ENCODE measurements at places on chromosomes 5 and 9.

DNA sequence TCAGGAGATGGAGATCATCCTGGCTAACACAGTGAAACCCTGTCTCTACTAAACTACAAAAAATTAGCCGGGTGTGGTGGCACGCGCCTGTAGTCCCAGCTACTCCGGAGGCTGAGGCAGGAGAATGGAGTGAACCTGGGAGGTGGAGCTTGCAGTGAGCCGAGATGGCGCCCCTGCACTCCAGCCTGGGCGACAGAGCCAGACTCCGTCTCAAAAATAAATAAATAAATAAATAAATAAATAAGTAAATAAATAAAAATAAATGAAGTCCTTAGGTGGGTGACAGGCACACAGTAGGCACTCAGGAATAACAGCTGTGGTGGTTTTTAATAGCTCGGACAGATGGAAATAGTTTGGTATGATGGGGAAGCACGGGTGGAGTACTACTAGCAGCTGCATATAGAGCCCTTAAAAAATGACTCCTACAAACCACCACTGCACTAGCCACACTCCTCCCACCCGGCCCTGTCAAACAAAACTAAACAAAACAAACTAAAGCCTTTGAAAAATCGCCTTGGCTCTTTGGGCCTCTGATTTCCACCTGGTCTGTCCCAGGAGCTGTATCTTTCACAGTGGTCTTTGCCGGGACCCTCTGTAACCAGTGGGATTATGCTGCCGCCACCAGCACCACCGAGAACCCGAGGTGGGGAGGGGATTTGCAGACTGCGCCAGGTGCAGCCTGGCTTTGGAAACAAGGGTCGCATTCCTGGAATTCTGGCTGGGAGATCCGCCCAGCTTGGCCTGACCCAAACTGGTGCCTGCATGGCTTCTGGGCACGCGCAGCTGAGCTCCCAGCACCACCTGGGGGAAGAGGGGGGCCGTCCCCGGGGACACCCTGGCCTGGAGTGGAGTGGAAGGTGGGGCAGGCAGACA, 5.1 kb upstream of the WDR5 start:
- no peak for DNase-seq

DNA sequence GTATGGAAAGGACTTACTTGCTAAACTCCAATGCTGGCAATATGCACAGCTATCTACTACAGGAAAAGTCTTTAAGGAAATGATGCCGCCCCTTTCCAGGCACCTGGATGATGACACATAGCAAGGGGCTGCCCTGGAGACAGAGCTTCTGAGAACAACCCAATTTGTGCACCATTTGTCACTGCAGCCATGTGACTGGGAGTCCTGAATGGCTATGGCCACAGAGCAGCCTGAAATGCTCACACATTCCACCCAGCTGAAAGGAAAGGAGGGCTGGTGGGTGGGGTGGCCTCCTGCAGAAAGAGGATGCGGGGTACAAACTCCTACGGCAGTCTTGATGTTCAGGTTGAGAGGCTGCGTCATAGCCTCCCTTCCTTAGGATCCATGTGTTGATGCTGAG, 70.1 kb upstream of the FSTL4 start:
- DNase-seq = no peak

- DNase-seq = peak; percentile 45
Measured at GRCh38 chr5:116135344-116135743, 50.5 kb downstream of the COMMD10 start.

- DNase-seq = no peak
Measured at GRCh38 chr9:17083258-17083657, 51.6 kb upstream of the CNTLN start.

GRCh38 chr9:9874270-9874669, 738.5 kb downstream of the PTPRD start:
- no peak for DNase-seq

GRCh38 chr5:59517926-59518585, 375.5 kb downstream of the PDE4D start:
- DNase-seq = no peak

DNA sequence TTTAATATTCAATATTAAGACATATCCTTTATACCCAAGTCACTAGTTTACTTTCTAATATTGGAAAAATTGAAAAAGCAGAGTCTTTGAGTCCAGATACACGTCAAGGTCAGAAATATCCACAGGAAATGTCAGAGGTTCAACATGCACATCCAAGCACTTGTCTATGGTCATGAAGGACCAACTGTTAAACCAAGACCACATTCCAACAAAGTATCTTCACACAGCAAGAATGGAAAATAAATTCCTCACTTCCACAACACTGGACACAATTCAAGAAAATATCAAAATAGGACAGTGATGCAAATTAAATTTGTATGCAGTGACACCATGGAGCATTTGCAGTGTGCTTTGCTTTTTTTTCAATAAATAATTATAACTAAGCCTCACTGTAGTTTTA, 142.5 kb downstream of the GABRB2 start:
- no peak for DNase-seq

DNA sequence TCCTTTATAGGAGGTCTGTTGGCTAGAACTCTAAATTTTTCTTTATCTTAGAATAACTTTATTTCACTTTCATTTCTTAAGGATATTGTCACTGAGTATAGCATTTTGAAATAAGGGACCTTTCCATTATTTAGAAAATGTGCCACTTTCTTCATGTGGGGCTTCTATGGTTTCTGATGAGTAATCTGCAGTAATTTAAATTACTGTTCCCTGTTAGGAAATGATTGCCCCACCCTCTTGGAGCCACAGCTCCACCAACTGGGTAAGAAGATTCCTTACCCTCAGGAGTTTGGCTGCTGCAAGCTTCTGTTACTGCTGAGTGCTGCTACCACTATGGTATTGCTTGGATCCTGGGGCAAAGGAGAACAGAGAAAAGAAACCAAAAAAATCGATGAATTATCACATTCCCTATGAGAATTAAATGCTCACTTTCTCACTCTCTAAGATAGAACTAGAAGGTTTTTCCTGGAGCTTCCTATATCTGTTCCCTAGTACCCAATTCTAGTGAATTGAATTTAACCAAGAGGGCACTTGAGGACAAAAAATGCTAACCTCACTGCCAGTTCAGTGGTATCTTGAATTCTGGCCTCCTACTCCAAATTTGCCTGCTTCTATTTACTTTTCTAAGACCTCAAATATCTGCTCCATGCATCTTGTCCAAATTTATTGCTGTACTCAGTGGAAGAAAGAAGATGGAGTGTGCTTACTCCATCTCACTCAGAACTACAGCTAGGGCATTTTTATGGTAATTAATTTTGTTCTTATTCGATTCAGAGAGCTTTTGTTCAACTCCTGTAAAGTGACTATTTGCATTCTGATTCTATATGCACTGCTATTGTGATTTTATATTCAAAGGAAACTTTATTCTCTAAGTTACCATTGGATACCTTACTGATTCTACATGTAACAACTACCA, 2111.3 kb downstream of the MAT2B start:
- no peak for DNase-seq

DNA sequence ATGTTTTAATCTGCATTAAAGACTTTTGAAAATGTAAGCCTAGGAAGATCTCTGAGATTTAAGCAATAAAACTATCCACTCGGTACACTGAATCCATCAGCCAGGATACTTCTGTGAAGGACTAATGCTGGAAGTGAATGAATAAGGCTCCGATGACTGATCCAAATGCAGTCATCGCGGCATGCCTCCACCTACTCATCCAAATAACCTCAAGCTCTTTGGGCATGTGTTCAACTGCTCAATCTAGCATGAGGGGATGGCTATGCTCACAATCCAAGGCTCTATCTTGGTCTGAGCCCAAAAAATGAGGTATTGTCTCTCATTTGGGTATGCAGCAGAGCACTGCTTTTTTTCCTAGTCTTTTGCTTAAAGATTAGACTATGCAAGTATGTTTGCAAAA, 19.2 kb downstream of the MARCHF3 start:
- no peak for DNase-seq

- no peak for DNase-seq
Measured at GRCh38 chr5:156405988-156406387, 79.0 kb downstream of the SGCD start.

DNA sequence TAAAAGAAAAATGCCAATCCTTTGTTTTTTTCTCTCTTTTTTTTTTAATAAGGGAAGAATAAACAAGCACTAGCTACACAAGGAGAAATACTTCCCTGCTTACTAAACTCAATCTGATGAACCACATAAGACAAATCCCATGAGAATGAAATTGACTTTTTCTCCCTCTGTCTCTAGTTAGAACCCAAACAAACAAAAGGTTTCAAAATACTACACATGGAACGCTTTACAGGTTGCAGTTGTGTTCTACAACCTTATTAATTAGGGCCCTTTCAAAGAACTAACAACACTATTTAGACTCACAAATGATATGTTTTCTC, 124.5 kb downstream of the PDE4D start:
- DNase-seq = no peak

GRCh38 chr9:77523891-77524290, 124.2 kb downstream of the GNA14 start:
- DNase-seq = no peak

DNA sequence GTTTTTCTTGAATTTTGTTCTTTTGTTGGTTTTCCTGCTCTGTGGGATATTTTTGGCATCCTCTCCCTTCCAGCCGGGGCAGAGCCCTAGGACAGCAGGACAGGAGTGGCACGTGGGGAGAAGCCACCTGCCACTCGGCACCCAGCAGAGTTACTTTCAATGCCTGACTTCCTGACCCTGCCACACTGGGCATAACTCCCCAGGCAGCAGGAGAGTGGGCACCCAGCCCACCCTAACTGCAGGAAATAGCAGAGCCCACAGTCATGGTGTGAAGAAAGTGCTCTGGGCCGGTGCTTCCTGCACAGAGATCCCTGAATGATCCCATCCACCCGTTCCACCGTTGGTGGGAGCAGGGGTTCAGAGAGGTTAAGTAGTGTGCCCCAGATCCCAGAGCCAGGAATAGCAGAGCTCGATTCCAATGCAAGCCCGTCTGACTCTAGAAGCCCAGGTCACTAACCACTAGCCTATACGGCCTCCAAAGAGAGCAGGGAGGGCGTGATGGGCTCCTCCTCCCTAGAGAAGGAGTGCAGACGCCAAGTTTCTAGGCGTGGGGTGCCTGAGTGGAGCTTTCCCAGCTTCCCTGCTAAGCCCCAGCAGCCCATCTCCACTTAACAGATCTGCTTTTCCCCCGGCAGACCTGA, 8.1 kb upstream of the NUP214 start:
- DNase-seq = no peak

GRCh38 chr9:98142182-98142907, 23.3 kb upstream of the TRIM14 start:
- DNase-seq = no peak

GRCh38 chr5:42923710-42924109, 112.0 kb upstream of the SELENOP start:
- DNase-seq = no peak

- no peak for DNase-seq
Measured at GRCh38 chr5:66818935-66819328, 222.7 kb downstream of the MAST4 start.

- DNase-seq = no peak
Measured at GRCh38 chr9:95044731-95045508, 272.6 kb downstream of the FANCC start.

- no peak for DNase-seq
Measured at GRCh38 chr5:32511776-32512374, 67.3 kb upstream of the ZFR start.

- peak; percentile 51 for DNase-seq
Measured at GRCh38 chr9:38339087-38339486, 53.4 kb upstream of the ALDH1B1 start.

DNA sequence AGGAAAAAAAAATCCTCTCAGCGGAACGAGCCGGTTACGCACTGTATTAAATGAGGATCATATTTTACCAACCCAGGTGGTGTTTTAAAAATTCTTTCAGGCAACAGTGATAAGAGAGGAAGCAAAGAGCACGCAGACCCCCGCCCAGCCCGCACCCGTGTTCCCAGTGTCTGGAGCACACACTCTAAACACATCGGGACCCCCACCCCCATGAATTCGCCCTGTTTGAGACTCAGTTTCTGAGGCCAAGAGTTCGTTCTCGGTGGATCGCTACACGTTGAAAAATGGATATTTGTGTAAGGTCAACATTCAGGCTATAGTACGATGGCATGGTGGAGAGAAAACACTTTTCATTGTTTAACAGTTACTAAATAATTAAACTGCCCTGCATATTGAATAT, 196.3 kb downstream of the MEF2C start:
- DNase-seq = no peak

- DNase-seq = peak; percentile 38
Measured at GRCh38 chr9:70420441-70421271, 6.2 kb upstream of the KLF9 start.

- no peak for DNase-seq
Measured at GRCh38 chr5:169204788-169205400, 96.0 kb downstream of the SLIT3 start.

- no peak for DNase-seq
Measured at GRCh38 chr5:170788626-170789304, 5.2 kb downstream of the GABRP start.

- DNase-seq = peak; percentile 28
Measured at GRCh38 chr9:35658968-35659220, 802 bp downstream of the CCDC107 start.

GRCh38 chr5:113320273-113320780, 114.5 kb downstream of the TSSK1B start:
- DNase-seq = no peak

GRCh38 chr5:153905219-153905618, 133.5 kb downstream of the FAM114A2 start:
- no peak for DNase-seq

- no peak for DNase-seq
Measured at GRCh38 chr9:3793363-3793762, 267.6 kb upstream of the RFX3 start.

- DNase-seq = no peak
Measured at GRCh38 chr9:22863736-22864135, 417.1 kb downstream of the DMRTA1 start.

DNA sequence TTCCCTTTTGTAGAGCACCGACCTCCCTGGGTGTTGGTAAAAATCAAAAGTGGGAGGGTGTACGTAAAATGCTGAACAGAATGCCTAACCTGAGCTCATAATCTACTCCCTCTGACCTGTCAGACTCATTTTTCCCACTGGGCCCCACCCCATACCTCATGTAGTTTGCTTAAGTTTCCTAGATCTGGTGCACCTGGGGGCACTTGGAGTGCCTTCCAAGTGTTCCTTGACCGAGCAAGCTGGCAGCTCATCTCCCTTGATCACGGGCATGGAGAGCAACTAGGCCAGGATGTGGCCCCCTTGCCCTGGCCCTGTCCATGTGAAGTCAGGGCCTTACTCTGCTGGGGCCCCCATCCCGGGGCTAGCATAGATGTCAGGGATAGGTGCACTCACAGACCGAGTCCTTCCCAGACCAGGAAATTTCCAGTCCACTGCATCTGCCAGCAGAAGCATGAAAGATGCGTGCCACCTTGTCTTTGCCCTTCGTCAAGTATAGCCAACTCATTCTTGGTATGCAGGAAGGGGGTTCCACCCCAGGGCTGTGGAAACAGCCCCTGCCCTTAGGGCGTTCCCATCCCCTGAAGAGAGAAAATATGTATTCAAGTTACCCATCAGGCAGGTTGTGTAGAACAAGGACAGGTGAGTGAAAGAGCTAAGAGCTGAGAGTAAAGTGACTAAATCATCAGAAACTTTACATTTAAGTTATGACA, 41.9 kb downstream of the SLC22A5 start:
- DNase-seq = peak; percentile 33

Measured in activated CD4-positive, alpha-beta T cell treated with anti-CD3 and anti-CD28 coated beads, Interleukin-2, Interleukin-4, amounts not matched to agents 100 ng/mL and 50 ng/mL, durations not matched to agents 16 hours and 8 hours (primary cell).